ENCODE measurements at places on chromosomes 7 and 10.

DNA sequence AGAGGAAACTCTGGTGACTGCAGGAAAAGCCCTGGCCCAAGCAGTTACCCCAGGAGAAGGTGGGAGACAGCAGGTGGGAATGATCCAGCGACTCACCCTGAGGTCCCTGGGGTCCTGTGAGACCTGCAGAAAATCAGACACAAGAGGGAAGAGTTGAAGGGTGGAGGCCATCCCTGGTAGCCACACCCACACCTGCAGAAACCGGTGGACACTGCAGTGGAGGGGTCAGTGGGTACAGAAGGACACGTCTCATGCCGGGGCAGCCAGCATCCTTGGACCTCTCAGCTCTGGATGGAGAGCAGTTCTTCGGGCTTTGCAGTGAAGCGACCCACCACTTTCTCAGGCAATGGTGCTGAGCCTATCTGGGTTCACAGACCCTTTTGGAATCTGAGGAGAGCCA, 39.0 kb downstream of the COL17A1 start:
- DNase-seq = no peak

GRCh38 chr7:75738604-75738974, at the start of gene HIP1:
Gene HIP1 (minus strand): TSS chr7:75738941. CDS start chr7:75738920, 21 bp downstream.
- no peak for DNase-seq

GRCh38 chr7:41238851-41239331, 464.0 kb downstream of the INHBA start:
- DNase-seq = no peak

- DNase-seq = no peak
Measured at GRCh38 chr7:101792051-101792681, 25.3 kb upstream of the CUX1 start.

- DNase-seq = no peak
Measured at GRCh38 chr7:33868166-33868565, 37.2 kb upstream of the BMPER start.

- DNase-seq = no peak
Measured at GRCh38 chr10:21047511-21047910, 150.4 kb upstream of the NEBL start.

DNA sequence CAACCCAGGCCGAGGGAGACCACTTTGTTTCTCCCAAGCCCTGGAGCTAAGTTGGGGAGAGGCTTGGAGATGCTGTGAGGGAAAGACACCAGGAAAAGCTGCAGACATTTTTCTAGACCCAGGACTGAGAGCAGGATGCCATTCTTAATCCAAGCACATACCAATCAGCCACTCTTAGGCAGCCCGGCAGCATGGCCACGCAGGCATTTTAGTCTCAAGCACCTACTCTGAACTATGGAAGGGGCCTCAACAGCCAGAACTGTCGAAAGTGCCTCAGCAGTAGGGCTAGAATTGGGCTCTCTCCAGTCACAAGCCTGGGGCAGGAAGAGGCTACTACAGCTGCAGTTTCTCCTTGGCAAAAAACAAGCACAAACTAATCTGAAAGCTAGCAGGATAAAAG, 57.8 kb downstream of the GCC1 start:
- DNase-seq = no peak

GRCh38 chr7:32524631-32525030, 29.3 kb downstream of the AVL9 start:
- DNase-seq = no peak

- no peak for DNase-seq
Measured at GRCh38 chr10:33249659-33250345, 84.7 kb downstream of the NRP1 start.

DNA sequence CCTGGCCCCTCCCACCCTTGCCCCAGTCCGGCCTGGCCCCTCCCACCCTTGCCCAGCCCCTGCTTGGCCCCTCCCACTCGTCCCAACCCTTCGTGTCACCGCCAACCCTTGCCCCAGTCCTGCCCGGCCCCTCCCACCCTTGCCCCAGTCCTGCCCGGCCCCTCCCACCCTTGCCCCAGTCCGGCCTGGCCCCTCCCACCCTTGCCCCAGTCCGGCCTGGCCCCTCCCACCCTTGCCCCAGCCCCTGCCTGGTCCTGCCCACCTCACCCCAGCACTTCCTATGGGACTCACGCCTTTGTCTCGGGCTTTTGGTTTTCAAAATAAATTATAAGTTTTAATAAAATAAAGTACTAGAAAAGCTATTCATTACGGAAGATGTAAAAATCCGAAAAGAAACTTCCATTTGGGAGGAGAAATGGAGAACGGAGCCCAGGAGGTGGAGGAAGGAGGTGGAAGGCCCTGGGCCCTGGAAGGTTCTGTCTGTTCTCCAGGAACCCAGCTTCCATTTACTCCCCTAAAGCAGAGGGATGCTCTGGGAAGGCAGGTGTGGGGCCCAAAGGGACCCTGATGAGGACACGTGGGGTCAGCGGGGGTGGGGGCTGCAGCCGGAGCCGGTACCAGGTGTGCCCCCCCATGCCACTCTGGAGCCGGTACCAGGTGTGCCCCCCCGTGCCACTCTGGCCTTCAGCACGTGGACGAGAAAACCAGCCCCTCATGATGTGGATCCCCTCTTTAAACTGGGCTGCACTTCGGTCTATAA, 52.2 kb downstream of the PWWP2B start:
- no peak for DNase-seq

DNA sequence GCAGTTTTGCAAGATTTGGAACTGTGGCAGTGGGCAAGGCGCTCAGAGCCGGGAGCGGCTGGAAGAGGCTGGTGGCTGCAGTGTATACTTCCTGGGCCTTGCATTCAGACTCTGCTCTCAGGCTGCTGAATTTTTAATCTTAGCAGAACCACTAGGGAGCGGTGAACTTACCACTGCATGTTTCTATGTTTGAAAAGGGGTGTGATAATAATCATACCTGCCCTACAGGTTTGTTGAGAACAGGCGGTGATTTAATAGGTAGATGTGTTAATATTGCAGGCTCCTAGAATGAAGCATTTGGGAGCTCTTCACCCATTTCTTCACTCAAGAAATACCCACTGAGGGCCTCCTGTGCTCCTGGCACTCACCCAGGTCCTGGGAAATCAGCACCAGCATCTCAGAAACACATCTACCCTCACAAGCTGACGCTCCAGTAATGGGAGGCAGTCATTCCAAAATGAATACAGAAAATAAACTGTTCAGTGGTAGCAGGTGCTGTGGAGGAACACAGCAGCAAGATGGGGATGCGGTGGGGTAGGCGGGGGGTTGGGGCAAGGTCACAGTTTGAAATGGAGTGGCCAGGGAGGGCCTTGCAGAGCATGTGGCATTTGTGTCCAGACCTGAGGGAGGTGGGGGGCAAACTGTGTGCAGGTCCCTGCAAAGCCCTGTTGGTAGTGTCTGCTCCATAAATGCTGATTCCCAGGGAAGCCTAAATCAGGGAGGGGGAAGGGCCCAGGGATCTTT, 41.0 kb downstream of the VWA2 start:
- DNase-seq = no peak

Measured in hypothalamus (tissue), 51 donors.